ENCODE measurements at places on chromosomes 4 and X.

- peak; percentile 69 for ATAC-seq
Observed at GRCh38 chrX:68686097-68686977, 38.9 kb downstream of the STARD8 start.

DNA sequence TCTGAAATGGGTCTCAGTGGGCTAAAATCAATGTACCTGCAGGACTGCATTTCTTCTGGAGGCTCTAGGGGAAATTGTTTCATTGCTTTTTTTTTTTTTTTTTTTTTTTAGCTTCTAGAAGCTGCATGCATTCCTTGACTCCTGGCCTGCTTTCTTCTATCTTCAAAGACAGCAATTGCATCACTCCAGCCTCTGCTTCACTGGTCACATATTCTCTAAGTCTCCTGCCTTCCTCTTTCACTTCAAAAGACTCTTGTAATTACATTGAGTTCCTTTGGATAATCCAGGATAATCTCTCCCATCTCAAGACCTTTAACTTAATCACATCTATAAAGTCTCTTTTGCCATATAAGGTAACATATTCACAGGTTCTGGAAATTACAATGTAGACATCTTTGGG is 11.3 kb upstream of the PCYT1B start:
- ATAC-seq = no peak

DNA sequence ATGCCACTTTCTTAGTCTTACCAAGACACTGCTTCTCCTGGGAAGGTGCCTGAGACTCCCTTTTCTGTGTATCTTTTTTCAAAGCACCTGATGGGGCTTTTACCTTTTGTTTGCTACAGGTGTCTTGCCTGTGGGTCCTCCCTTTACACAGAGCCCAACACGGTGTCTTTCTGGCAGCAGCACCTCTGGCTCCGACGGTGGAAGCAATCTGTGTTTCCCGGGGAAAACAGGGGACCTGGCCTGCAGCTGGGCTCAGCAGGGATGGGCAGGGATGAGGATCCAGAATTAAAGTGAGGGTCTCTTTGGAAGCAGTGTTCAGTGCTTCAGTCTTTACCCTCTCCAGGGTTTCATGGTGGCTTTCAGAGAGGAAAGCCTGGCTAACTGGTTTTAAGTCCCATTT is 11.3 kb downstream of the POU4F2 start:
- no peak for ATAC-seq

- no peak for ATAC-seq
Observed at GRCh38 chr4:74618659-74619058, 173.7 kb downstream of the AREG start.

DNA sequence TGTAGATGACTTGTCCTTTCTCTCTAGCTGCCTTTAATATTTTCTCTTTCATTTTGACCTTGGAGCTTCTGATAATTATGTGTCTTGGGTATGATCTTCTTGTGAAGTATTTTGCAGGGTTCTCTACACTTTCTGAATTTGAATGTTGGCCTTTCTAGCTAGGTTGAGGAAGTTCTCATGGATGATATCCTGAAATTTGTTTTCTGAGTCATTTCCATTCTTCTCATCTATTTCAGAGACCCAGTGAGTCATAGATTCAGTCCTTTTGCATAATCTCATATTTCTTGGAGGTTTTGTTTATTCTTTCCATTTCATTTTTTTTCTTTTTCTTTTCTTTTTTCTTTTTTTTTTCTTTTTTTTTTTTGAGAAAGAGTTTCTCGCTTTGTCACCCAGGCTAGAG is 585.7 kb upstream of the PABPC4L start:
- no peak for ATAC-seq

DNA sequence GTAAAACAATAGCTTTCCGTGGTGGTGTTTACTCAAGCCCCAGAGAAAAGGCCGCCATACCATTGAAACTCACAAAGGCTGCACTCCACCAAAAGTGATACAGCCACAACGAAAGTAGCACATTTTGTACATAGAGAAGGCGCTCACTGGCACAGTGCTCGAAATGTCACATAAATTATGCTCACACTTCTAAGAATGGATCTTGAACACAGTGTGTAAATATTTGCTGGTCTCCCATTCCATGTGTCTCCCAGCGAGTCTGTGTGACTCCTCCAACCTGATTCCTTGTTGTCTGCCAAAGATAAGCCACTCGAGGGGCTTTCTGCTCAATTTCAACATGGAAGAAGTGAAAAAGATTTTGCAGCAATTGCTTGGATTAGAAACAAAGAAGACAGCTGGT is 234.0 kb upstream of the VCX3A start:
- ATAC-seq = no peak

DNA sequence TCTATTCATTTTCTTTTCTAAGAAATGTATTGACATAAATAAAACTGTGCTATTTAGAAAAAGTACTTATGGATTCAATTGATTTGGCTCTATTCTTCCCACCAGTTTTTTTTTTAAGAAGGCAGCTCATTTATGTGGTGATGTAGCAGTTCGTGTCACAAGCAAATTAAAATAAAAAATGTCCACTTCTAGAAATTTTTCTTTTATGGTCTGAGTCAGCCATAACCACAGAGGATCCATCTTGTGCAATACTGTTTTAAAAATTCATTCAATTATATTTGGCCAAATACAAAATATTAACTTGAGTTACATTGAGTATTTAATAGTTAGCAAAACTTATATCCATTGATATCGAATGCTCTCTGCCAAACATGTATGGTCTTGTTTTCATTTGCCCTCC is 207.9 kb upstream of the FAT1 start:
- no peak for ATAC-seq

GRCh38 chrX:102345916-102346315 is 93.9 kb downstream of the NXF2B start:
- ATAC-seq = no peak

DNA sequence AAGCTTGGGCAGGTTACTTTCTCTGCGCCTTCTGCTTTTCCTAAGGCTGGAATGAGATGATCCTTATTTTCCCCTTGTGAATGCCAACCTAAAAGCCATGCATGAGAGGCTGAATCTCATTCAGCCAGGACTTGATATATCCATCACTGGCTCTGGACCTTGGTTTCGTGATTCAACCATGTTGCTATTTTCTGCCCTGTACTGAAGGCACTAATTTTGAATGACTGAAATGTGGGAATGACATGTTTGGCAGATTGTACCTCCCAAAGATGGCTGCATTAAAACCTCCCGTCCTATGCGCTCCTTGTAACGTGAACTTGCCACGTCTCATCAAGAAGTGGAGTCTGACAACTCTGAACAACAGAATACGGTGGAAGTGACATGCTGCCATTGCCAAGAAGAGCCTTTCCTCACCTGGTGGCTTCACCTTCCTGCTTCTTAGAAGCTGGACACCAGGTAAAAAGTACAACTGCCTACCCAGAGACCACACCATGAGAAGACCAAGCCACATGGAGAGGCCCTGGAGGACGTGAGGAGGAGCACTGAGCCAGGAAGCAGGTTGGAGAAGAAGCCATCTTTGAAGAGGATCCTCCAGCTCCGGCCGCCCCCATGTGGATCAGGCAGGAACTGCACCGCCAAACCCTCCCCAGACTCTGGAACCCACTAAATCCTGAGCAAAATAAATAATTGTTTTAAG is 174.5 kb downstream of the NSUN7 start:
- no peak for ATAC-seq

GRCh38 chr4:165464376-165464775 is 85.6 kb downstream of the CPE start:
- no peak for ATAC-seq

GRCh38 chrX:1273896-1274295 is 5.3 kb downstream of the CSF2RA start:
- no peak for ATAC-seq

- ATAC-seq = peak; percentile 19
Observed at GRCh38 chr4:109332926-109333464, 30.5 kb upstream of the COL25A1 start.

DNA sequence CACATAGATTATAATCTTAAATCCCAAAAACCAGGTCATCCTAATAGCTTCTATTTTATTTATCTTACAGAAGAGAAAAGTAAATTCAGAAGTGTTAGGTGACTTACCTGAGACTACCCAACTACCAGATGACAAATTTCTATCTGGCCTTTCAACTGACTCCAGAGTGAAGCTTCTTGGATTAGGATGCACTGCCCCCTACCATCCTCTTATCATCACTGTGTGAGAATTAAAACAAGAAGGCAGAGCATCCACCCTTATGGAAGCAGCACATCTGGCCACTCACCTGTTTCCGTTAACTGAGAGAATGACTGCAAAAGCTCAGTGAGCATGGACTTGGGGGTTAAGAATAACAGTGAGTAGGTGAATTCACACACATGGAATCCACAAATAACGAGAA is 502.6 kb upstream of the TECRL start:
- no peak for ATAC-seq

- no peak for ATAC-seq
Observed at GRCh38 chrX:14672611-14673172, 143.4 kb downstream of the GLRA2 start.

- no peak for ATAC-seq
Observed at GRCh38 chr4:164207460-164207859, 546.5 kb upstream of the SMIM31 start.

- ATAC-seq = no peak
Observed at GRCh38 chr4:58953575-58953974, 1843.4 kb upstream of the IGFBP7 start.

DNA sequence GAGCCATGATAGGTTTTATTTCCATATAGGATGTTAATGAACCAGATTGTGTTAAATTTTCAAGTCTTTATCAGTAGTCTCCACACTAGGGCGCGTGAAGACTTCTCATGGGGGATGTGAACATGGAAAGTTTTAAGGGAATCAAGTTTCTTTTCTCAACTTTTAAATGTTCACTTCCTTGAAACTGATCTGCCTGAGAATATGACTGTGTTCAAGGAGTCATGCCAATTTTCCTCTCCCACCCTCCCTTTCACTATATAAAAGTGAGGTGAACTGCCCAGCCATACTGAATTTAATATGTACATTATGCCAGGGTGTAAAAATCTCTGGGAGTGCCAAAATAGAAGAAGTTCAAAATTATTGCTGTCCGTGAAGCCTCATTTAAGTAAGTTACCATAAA is 30.4 kb upstream of the HPGDS start:
- no peak for ATAC-seq

All from gastroesophageal sphincter (tissue), 4 donors.